ENCODE measurements at places on chromosomes 1 and 21.
A peak's percentile ranks its signal among the peaks of the same experiment; 100 is the strongest.

DNA sequence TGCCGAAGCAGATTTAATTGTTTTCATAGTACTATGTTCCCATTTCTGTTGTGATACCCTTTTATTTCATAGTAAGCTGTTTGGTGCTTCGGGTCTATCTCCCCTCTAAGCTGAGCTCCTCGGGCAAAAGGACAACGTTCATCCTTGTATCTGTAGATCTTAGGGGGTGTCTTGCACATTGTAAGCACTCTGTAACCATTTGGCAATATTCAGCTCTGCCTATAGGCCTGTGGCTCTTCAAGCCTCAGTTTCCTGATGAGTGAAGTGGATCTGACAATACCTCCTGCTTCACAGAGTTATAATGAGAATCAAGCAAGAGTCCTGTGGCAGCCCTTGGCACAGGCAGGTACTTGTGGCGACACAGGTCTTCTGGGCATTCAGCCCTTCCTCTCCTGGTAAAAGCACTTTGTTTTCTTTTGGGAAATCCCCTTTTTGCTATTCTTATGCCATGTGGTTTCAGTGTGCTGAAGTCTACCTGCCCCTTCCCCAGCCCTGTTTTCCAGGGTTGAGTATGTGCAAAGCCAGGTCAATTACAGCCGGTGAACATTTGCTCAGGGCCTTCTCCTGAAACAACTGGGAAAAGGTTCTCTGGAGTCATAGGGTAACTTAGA, 8.5 kb upstream of the EXO1 start:
- DNase-seq = no peak

DNA sequence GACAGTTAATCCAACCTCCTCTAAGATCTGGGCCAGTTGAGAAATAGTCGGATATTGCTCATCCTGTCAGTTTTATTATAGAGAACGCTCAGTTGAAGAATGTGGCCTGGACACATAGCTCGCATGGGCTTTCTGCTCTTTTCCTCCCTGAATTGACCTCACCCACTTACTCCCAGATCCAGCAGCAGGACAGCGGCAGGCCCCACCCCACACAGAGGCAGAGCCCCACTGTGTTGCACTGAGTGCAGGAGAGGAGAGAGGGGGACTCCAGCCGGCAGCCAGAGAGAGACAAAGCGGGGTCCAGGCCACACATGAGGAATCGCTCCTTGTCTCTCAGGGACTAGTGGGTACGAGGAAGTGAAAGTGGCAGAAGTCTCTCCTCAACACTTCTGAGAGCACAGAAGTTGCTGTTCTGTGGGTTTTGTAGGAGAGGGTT, 78.6 kb downstream of the LAMC1 start:
- DNase-seq = peak; percentile 49

DNA sequence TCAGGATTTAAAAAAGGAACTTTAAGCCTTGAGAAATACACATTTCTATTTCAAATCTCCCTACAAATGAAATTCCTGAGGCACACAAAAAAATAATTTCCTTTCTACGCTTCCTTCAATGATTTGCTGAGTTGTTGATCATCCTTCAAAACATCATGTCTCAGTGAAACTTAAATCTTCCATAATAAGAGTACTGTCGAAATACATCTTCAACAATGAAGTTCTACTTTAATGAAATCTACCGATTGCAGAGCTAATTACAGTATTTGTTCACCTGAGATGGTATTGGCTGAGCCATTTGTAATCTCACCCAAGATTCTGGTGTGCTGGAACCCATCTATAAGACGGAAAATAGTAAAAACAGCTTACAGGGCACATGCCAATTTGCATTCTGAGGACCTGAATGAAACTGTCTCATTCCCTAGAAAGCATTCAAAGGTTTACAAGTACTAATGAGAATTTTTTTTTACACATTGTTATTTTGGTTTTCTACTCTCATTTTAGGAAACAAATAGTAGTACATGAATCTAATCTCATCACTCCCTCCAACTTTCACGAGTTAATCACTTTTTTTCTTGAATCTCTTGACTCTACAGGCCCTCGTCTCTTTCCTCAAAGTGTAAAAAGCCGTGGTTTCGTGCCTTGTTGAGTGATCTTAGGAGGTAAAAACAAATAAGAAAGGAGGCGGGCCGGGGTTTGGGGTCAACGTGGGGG, 1.1 kb downstream of the CHML start:
- DNase-seq = peak; percentile 21

DNA sequence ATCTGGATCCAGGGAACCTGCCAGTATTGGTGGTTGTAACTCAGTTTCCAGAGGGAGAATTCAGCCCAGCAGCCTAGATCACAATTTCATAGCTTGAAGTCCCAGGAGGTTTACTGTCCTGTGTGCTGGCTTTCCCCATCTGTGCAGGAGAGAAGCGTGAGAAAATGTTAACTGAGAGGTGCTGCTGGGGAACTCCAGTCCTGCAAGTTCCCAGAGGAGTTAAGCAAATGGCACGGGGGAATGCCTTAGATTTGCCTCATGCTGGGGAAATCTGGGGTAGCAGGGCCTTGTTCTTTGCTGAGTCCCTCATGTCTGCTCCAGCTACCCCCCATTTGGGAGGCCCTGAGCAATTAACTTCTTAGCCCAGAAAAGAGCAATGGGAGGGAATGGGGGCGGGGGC, 25.1 kb upstream of the SLAMF6 start:
- DNase-seq = no peak

- peak; percentile 77 for DNase-seq
Observed at GRCh38 chr1:180881806-180882509, 30.7 kb upstream of the KIAA1614 start.

- peak; percentile 73 for DNase-seq
Observed at GRCh38 chr1:27598902-27599528, 4.9 kb downstream of the AHDC1 start.

DNA sequence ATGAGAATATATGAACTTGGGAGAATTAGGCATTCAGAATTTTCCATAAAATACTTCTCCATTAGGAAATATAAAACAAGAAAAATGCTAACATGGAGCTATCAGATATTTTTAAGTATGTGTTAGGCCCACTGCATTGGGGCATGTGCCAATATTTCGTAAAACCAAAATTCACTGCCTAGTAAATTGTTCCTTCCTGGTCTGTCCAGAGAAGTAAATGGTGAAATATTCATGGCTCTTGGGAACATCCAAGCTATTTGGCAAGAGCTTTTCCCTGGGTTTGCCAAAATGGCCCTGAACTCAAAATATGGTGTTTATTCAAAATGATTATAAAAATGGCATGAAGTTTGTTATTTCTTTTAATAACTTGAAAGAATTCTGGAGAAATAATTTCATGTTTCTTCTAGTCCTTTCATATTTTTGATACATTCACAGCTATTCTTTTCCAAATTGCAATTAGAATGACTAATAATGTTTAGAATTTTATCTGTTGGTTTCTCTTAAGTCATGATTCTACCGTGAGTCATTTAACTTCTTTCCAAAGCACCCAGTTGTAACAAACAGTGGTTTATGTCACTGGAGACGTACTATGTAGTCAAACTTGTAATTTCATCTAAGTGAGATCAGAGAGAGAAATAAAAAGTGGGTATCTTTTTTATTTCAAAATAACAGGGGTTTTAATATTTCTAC, 25.7 kb upstream of the SLC19A2 start:
- peak; percentile 87 for DNase-seq

DNA sequence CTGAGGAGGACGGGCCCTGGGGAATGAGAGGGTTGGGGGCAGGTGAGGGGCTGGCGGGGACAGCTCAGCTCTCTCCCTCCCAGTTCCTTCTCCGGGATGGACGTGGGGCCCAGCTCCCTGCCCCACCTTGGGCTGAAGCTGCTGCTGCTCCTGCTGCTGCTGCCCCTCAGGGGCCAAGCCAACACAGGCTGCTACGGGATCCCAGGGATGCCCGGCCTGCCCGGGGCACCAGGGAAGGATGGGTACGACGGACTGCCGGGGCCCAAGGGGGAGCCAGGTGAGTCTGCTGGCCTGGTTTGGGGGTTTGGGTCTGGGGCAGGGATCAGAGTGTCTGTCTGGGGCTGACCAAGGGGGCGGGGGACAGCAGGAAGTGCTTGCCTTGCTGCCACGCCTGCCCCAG, 495 bp downstream of the C1QC start:
- no peak for DNase-seq

GRCh38 chr1:33738536-33738935, 125.3 kb upstream of the HMGB4 start:
- DNase-seq = no peak

GRCh38 chr1:100433563-100433962, 81.3 kb downstream of the CDC14A start:
- no peak for DNase-seq

DNA sequence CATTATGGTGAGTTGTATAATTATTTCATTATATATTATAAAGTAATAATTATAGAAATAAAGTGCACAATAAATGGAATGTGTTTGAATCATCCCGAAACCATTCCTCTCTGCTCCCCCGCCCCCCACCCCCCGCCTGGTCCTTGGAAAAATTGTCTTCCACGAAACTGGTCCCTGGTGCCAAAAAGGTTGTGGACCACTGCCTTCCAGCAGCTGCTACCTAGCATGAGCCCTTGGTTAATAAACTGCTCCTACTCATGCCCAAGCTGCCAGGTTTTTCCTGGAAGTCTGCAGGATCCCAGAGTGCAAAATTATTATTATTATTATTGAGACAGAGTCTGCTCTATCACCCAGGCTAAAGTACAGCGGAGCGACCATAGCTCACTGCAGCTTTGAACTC, 6.8 kb upstream of the IFNGR2 start:
- DNase-seq = no peak

- DNase-seq = no peak
Observed at GRCh38 chr21:40575976-40576375, 271.0 kb downstream of the DSCAM start.

- no peak for DNase-seq
Observed at GRCh38 chr1:201608635-201609395, 69.9 kb downstream of the NAV1 start.

GRCh38 chr21:24225431-24225830, 1381.8 kb downstream of the MRPL39 start:
- DNase-seq = peak; percentile 73

GRCh38 chr1:154434346-154435085, 29.4 kb downstream of the IL6R start:
- DNase-seq = no peak

GRCh38 chr1:17805869-17806684, 50.9 kb downstream of the ACTL8 start:
- DNase-seq = no peak

DNA sequence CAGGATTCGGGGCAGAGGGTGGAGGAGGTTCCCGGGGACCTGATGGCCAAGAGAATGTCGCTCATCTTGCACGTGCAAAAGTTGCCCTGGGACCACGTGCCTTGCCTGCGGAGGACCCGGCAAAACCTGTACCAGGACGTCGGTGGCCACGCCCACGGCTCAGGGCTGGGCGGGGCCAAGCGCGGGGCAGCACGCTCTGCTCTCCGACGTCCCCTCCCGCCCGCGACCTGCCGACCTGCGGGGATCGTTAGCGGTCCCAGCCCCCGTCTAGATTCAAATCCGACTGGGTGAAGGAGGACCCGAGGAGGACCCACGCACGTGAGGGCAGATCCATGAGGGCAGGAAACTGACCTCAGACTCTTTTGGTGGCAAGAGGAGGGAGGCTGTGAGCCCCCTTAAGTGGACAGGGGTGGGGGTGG, at the start of gene C1orf167:
Gene C1orf167, plus strand, starts transcription at position 206 of the 419 bp plus-strand sequence. CDS start 2,208 bp downstream, outside the sequence.
- no peak for DNase-seq

DNA sequence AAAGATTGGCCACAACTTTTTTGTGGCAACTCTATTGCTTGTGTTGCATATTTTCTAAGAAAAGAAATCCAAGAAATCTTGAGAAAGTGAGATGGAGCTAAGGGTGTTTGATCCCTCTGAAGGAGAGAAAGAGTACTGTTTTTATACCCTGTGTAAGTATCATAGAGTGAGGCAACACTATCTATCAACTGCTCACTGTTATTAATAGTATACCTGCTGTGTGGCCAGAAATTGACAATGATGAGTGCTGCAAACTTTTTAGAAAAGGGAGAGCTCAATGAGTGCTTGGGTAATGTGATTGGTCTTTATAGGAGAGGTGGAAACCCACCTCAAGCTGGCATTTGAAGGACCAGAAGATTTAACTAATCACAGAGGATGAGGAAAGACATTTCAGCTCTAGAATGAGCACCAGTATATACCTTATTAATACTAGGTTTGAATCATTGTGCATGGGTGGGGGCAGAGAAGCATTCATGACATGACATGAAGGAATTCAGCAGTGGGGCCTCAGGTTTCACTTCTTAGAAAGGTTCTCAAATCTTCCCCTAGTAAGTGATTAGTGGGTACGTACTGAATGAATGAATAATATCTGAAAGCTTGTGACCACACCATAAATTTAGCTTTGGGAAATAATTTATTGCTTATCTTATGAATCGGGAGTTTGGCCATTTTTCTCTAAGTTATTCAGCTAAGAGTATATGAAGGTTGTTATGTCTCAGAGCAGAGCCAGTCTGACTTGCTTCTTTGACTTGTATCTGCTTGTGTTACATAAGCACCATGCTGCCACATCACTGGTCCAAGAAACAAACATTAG, 169.2 kb upstream of the SGIP1 start:
- peak; percentile 77 for DNase-seq

DNA sequence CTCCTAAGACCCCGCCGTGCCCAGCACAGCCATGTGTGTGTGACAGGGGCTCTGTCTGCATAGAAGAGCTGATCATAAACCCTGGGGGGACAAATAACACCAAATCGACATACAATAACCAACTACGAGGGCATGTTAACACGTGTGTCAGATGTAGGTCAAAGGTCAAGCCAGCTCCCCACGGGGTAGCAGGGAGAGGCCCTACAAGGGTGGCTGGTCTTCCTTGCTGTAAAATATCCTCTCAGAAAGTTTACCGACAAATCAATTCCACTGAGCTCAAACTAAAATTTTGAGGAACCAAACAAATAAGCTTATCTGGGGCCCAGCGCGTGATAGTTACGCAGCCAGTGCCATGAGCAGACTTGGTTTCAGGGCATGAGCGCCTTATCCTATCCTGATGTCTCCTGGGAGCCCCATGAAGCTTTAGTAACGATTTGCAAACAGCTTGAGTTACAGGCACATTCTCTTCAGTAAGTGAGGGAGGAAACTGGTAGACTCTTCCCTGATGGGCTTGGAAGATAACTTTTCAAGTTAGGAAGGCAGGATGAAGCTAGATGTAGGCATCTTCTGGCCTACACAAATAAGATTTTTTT, 2.7 kb upstream of the TMPRSS3 start:
- no peak for DNase-seq

DNA sequence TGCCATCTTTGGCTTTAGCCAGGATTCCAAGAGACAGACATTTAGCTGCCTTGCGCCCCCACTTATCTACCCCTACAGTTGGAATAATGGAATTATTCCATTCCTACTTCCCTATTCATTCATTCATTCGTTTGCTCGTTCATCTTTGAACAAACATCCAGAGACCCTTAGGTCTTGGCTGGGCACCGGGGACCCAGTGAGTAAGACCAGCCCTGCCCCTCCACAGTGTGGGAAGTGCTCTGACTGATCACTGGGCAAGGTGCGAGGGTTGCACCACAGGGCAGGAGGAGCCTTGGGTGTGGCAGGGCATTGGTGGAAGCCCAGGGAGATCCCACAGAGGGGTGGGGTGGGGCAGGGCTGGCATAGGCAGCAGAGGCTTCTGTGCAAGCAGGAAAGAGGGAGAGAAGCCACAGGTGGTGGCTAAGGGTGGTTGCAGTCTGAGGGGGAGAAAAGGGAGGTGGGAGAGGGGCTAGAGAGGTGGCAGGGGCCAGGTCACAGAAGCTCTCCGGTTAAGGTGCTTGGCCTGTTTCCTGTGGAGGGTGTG, 35.0 kb upstream of the TMEM61 start:
- DNase-seq = no peak

- no peak for DNase-seq
Observed at GRCh38 chr21:28104346-28104745, 888.3 kb downstream of the LTN1 start.

- DNase-seq = no peak
Observed at GRCh38 chr1:101264697-101265096, 27.9 kb downstream of the S1PR1 start.

GRCh38 chr1:179599623-179600249, 8.1 kb downstream of the TDRD5 start:
- DNase-seq = peak; percentile 56
